Amniotic epithelial cell (primary cell): ENCODE measurements at places on chromosomes 1 and 21.
A peak's percentile ranks its signal among the peaks of the same experiment; 100 is the strongest.

DNA sequence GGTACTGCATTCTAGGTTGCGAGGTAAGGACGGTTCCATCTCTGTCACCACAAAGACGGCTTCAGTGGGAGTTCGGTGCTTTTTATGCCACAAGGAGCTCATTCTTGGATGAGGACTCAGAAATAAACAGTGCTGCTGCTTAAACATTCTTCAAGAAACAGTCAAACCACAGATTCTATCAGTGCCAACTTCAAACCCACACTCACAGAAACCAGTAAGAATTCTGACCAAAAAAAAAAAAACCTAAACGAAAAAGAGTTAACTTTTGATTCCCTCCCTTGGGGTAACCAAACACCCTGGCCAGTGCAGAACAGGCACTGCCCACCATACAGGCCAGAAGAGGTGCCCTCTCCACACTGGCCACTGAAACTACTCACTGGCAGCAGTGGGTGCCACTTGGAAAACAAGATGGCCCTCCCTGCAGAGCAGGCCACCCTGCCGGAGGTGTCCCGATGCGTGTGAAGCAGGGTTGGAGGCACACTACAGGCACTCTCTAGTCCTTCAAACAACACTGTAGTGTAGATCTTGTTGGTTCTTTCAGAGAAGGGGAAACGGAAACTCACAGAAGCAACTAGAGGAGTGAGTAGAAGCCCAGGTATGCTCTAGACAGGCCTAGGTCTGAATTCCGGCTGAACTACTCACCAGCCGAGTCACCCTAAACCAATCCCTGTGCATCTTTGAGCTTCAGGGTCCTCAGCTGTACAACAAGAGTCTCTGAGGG is 87.3 kb upstream of the TLR5 start:
- DNase-seq: peak; percentile 84

DNA sequence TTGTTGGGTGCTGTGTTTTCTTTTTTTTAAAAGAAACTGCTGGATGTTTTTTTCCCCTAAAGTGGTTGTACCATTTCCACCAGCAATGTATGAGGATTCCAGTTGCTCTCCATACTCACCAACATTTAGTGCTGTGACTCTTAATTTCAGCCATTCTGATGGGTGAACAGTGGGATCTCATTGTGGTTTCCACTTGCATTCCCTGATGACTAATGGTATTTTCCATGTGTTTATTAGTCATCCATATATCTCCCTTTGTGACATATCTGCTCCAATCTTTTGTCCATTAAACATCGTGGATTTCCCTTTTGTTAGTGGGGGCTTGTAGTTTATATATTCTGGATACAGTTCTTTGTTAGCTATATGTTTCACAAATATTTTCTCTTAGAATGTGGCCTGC is 206.0 kb downstream of the CAMTA1 start:
- peak; percentile 83 for DNase-seq

- no peak for DNase-seq
Observed at GRCh38 chr1:205662791-205663190, 17.5 kb downstream of the SLC45A3 start.

DNA sequence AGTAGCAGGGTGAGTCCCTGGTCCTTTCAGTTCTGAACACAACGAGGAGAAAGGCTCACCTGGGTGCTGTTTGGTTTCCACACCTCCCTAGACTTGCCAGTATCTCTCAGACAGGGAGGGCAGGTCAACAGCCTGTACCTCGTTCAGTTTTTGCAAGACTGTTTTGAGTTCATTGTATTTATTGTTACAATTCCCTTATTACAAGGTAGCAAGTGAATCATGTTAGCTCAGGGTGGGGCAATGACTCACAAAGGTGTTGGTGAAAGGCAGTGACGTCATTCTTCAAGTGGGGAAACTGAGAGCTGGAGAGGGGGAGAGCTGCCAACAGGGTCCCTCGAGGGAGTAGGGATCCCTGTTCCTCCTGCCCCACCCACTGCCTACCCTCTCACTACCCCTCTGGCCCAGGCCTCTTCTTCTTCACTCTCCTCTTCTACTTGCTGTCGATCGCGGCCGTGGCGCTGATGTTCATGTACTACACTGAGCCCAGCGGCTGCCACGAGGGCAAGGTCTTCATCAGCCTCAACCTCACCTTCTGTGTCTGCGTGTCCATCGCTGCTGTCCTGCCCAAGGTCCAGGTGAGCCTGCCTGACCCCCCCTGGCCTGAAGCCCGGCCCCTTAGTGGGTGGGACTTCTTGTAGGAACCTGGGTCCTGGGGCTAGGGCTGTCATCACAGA is 13.4 kb downstream of the SERINC2 start:
- DNase-seq: no peak

GRCh38 chr1:83997631-83998030 is 1.3 kb downstream of the TTLL7 start:
- no peak for DNase-seq

DNA sequence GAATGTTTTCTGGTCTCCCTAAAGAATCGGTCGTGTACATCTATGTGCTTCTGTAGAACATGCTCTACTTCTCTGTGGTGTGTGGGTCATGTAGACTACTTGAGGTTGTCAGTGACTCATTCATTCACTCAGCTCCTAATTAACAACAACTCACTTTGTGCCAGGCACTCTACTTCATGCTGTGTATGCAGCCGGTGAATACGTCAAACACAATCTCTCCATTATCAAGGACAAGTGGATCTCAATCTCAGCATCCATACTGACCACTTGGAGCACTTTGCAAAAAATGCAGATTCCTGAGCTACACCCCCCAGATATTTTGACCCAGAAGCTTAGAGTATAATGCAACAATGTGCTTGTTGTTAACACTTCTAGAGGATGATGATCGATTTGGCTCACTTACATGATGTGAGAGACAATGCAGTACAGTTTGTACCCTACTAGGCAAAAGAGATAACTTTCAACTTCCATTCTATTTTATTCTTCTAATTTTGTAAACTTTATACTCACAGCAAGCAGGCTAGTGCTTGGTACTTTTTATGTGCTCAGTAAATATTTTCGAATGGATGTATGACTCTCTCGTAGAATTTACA is 508.6 kb upstream of the ADAMTS5 start:
- DNase-seq: peak; percentile 24

- no peak for DNase-seq
Observed at GRCh38 chr1:64581843-64582185, 111.9 kb downstream of the CACHD1 start.

DNA sequence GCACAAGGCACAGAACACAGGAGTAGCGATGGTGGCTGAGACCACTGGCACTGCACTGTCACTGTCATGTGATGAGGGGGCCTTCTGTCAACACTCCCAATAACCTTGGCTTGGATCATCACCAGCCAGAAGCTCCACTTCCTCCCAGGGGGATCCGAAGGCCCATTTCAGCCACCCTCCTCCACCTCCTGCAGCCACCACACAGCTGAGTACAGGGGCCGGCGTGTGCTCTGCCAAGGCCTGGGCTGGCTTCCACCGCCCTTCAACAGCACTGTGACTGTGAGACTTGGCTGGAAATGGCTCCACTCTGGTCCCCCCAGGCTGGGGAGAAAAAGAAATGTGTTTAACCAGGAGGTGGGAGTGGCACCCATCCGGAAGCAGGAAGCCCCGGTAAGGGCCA is 9.9 kb upstream of the NADK start:
- no peak for DNase-seq

DNA sequence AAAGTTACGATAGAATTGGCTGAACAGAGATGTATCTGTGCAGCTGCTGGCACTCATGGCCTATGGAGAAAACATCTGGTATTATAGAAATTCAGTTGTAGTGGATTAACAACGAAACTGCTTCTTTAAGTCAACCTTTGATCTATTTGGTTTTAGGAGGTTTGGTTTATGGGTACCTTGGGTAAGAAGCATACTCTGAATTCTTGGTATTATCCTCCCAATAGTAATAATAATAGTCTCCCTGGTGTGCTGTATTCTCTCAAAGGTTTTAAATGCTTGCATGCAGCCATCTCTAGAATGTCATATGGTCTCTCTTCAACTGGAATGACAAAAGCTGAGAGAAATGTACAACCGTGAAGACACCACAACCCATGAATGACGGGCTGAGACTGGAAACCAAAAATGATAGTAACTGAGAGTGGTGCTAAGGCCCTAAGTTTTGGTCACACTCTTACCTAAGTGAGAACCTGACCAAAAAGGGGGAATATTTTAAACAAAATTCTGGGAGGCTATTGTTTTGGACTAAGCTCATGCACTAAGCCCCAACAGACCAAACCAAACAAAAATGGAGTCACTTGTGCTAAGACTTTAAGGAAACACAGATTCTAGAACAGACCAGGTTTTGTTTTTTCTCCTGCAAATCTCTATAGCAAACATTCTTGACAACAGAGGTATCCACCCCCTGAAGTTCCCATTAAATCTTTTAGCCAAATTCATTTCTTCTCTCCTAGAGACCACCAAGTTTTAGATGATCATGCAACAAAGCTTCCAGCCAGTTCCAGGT is 17.6 kb upstream of the TMEM61 start:
- DNase-seq: no peak

DNA sequence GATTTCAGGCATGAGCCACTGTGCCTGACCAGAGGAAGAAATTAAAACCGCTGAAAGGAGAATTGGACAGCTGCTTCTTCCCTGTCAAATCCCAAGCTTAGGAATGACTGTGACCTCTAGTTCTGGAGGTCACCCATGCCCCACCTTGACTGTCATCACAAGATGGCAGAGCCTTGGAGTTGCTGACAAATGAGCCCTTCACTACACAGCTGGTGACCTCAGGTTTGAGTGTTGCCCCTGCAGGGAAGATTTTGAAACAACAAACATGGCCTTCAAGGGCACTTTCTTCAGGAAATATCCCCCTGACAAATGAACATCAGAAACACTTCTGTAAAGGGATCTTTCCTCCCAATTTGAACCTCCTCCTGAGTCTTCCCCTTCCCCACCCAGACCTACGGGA is 6.9 kb upstream of the SLC45A3 start:
- DNase-seq: no peak

DNA sequence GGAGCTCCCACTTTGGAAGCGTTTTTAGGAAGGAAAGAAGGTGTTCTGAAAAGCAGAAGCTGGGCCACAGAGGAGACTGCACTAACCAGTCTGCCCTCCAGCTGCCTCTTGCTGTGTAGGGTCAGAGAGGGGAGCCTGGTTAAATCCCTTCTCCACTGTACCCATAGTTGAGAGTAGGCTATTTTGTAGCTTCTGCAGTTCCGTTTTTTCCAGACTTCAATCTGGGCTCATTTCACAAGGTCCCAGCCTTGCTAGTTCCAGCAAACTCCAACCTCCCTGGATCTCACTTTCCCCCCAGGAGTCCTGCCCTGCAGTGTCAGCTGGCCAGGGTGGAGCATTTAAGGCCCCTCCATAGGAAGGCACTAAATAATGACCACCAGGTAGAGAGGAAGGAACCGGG is 11.0 kb downstream of the TNN start:
- no peak for DNase-seq

DNA sequence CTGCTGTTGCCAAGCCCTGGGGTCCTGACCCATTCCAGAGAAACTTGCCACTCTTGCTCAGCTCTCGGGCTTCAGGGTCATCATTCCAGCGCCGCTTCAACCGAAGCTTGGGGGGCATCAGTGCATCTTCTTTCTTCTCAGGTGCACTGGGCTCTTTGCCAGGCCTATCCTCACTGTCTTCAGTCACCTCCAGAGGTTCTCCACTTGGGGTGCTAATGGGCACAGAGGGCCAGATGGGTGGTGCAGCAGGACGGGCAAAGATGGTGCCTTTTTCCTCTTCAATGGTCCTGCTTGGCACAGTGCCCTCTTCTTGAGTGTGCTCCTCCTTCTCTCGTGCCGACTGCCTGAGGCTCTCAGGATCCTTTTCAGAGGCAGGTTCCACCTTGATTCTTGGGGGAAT is 13.3 kb downstream of the ETV3 start:
- DNase-seq: no peak

DNA sequence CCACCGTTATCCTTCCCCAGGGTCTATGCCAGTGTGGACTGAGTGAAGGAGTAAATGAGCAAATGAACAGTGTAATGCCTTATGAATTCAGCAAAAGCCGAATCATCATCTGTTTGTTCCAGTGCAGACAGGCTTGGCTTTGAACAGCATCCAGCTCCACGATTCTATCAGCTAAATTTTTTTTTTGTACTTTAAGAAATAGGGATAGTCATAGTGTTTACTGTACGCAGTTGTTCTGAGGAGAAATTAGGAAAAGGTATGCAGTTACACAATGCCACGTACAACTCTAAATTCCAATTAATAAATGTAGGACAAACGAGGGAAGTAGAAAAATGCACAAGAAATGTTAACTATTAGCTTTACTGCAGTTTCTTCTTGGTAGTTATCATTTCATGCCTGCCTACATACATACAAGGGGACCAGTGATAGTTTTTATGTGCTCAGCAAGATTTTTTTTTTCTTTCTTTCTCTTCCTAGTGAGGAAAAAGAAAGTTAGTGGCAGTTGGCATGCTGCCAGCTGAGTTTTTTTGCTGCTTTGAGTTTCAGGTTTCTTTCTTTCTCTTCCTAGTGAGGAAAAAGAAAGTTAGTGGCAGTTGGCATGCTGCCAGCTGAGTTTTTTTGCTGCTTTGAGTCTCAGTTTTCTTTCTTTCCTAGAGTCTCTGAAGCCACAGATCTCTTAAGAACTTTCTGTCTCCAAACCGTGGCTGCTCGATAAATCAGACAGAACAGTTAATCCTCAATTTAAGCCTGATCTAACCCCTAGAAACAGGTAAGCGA is at the start of gene IFI44L:
TSS of gene IFI44L (plus strand) at position 646 of the 777 bp plus-strand sequence. CDS start 7,468 bp downstream, outside the sequence.
- peak; percentile 82 for DNase-seq

DNA sequence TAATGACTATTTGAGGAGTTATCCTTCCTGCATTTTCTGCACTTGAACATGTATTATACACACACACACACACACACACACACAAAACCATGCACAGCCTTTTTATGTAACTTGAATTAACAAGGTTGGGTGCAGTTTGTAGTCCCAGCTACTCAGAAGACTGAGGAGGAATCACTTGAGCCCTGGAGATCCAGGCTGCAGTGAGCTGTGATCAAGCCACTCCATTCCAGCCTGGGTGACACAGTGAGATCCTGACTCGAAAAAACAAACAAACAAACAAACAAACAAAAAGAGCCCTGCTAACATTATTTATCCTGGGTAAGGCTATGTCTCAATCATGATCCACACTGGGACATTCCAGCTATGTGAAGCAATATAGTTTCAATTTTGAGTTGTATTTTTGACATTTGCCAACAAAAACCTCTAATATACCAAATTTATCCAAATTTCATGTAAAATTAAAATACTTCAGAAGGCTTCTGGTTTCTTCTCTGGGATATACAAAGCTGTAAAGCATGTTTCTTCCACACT is 156.8 kb downstream of the NTPCR start:
- DNase-seq: no peak

- DNase-seq: peak; percentile 61
Observed at GRCh38 chr1:212118167-212118871, 82.8 kb downstream of the DTL start.

- no peak for DNase-seq
Observed at GRCh38 chr1:152506899-152507498, 3.6 kb upstream of the LCE5A start.

- peak; percentile 79 for DNase-seq
Observed at GRCh38 chr1:168498159-168498631, 45.6 kb downstream of the XCL2 start.

DNA sequence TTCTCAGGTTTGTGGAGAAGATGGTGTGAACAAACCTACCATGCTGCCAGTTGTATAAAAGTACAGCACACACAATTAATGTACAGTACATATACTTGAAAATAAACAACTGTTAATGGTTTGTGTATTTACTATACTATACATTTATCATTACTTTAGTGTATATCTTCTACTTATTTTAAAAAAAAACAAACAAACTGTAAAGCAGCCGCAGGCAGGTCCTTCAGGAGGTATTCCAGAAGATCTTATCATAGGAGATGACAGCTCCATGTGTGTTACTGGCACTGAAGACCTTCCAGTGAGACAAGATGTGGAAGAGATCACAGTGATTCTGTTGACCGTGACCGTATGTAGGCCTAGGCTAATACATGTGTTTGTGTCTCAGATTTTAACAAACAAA is 155.7 kb downstream of the COP1 start:
- no peak for DNase-seq
